ENCODE measurements at places on chromosomes 1 and 21.
A peak's percentile ranks its signal among the peaks of the same experiment; 100 is the strongest.

- H3K4me1 ChIP-seq, result peaks cover 19% of the 10 kb centered on the region
- no peak overlapping the region for H3K27ac ChIP-seq
- no peak overlapping the region for H3K4me3 ChIP-seq
- H3K27me3 ChIP-seq, result no peaks in the 10 kb centered on the region
- no peaks in the 10 kb centered on the region for H3K36me3 ChIP-seq
- DNase-seq, result no peak
Observed at GRCh38 chr1:198167436-198167934, 10.7 kb downstream of the NEK7 start.

DNA sequence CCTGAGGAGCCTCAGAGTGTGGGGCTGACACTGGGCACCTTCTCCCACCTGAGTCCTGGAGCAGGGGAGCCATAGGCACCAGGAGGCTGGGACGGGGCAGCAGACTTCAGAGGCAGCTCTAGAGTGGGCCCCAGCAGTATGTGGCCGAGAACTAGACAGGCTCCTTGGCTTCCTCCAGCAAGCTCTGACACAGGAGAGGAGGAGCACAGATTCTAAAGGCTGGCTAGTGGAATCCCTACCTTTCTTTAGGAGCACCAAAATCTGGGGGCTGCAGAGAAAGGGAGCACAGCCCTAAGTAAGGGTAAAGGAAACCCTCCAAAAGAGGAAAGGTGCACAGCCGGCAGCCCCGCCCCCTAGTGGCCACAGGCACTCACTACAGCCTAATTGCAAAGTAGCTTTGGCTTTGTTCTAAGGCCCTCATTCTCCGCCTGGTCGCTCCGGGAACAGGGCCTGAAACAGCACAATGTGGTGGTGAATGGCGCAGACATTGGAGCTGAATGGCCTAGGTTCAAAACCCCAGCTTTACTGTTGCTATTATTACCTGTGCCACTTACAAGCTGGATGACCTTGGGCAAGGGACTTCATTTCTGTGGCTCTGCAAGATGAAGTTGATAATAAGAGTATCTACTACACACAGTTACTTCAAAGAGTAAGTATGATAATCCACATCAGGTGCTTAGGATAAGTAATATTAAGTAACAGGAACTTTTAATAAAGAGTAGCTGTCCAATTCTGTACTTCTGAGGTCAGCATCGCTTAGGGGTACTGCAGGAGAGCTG, 8.8 kb upstream of the GUCA2A start:
- peaks cover 4% of the 10 kb centered on the region for H3K36me3 ChIP-seq
- H3K27me3 ChIP-seq, result no peaks in the 10 kb centered on the region
- H3K4me1 ChIP-seq, result peaks cover 27% of the 10 kb centered on the region
- no peak overlapping the region for H3K27ac ChIP-seq
- DNase-seq, result peak; percentile 40

DNA sequence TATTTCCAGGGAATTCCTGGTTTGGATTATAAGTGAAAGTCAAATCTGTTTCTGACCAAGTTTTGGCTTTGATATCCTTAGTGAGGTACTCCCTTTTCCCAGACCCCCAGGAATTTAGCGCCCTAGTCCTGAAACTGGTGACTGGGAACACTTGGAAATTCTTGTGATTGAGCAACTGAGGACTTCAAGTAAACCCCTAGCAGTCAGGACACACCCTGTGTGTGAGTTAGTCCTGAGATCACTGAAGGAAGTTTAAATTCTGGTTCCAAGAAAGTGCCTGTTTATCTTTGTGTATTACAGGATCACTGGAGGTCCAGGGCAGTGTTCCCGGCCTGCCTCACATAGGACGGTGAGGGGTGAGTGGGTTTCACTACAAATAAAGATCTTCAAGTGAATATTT, 95.1 kb upstream of the F3 start:
- H3K4me1 ChIP-seq, result peaks cover under 1% of the 10 kb centered on the region
- no peak for DNase-seq
- H3K27ac ChIP-seq, result no peak overlapping the region
- no peaks in the 10 kb centered on the region for H3K36me3 ChIP-seq
- H3K4me3 ChIP-seq, result no peak overlapping the region

DNA sequence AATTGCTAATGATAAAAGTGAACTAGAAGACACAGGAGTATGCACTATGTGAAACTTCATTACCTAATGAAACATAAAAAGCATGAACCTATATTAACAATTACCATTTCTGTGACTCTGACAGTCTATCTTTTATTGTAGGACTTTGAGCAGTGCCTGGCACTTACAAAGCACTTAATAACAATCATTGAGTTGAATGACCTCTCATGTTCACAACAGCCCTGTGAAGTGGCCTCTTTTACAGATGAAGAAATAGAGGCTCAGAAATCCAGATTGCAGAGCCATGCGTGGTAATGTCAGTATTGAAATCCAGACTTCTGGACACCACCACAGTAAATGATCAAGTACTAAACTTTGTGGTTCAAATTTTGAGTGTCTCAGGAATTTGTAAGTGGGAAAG, 326.4 kb downstream of the NTNG1 start:
- peak; percentile 69 for DNase-seq
- H3K4me1 ChIP-seq, result peaks cover 7% of the 10 kb centered on the region
- no peaks in the 10 kb centered on the region for H3K27me3 ChIP-seq
- no peak overlapping the region for H3K4me3 ChIP-seq

DNA sequence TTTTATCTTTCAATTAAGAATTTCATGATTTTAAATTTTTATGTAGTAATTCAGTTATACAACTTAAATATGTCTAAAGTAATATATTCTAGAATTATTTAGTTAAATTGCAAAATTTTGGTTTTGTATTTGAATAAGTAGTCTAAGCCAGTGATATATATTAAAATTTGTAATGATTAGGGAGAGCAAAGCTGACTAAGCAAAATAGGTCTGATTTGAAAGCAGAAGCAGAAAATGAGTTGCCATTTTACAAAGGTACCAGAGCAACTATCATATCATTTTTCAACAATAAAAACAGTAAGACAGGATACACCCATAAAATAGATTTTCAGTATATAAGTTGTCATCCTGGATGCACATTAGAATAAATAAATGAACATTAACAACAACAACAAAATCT, 177.9 kb downstream of the COP1 start:
- H3K27me3 ChIP-seq, result no peaks in the 10 kb centered on the region
- H3K4me1 ChIP-seq, result no peaks in the 10 kb centered on the region
- H3K4me3 ChIP-seq, result no peak overlapping the region
- no peak for DNase-seq
- no peak overlapping the region for H3K27ac ChIP-seq

- peaks cover 16% of the 10 kb centered on the region for H3K27me3 ChIP-seq
- H3K4me3 ChIP-seq, result no peak overlapping the region
- no peaks in the 10 kb centered on the region for H3K36me3 ChIP-seq
- no peak overlapping the region for H3K27ac ChIP-seq
- DNase-seq, result no peak
Observed at GRCh38 chr1:40310983-40311642, 6.0 kb downstream of the COL9A2 start.

- H3K4me1 ChIP-seq, result no peaks in the 10 kb centered on the region
- H3K27me3 ChIP-seq, result no peaks in the 10 kb centered on the region
- DNase-seq, result no peak
- no peak overlapping the region for H3K4me3 ChIP-seq
- no peak overlapping the region for H3K27ac ChIP-seq
Observed at GRCh38 chr1:248625971-248626370, 8.9 kb downstream of the OR2T11 start.

DNA sequence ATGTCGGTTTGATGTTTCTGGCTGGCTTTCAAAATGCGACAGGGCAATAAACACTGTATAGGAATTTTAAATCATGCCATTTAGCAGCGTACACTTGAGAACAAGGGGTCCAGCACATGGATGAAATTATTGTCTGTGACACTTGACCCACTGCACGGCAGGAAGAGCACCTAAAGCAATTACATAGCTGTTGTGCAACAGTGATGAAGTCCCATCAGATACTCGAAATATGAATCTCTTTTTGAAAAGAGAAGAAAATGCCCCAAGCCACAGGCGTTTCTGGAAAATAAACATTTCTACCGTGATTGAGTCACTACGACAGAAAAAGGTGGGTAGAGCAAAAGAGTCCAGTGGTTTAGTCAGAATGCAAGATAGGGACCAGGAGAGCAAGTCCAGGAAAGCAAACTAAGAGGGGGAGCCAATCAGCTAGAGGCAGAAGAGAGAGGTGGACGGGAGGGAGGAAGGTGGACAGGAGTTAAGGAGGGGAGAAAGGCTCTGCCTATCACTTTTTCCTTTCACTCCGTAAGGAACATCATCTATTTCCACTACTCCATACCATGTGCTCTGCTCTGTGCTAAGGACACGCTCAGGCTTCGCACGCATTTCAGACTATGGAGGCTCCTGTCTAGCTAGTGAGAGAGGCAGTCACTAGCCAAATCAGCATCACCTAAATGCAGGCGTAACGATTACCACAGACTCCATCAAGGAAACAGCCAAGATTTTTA, 6.4 kb downstream of the DSCAM start:
- no peak overlapping the region for H3K27ac ChIP-seq
- H3K4me3 ChIP-seq, result no peak overlapping the region
- DNase-seq, result no peak
- H3K36me3 ChIP-seq, result no peaks in the 10 kb centered on the region
- no peaks in the 10 kb centered on the region for H3K4me1 ChIP-seq
- H3K27me3 ChIP-seq, result peaks cover 37% of the 10 kb centered on the region

DNA sequence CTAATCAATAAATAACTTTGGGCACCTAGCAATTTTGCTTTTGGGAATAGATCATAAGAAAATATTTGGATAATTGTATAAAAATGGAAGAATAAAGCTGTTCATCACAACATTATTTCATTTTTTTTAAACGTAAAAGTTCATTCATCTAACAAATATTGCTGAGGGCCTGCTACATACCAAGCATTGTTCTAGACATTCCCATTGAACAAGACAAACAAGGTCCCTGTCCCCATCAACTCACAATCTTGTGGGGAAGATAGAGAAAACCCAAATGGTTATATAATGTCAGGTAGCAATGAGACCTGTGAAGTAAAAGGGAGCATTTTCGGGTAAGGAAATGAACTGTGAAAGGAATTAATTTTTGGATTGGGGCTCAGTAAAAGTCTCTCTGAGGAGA, 54.0 kb upstream of the BEND5 start:
- H3K4me3 ChIP-seq, result no peak overlapping the region
- no peaks in the 10 kb centered on the region for H3K36me3 ChIP-seq
- H3K27me3 ChIP-seq, result peaks cover 6% of the 10 kb centered on the region
- no peaks in the 10 kb centered on the region for H3K4me1 ChIP-seq
- DNase-seq, result no peak
- H3K27ac ChIP-seq, result no peak overlapping the region

- no peaks in the 10 kb centered on the region for H3K4me1 ChIP-seq
- DNase-seq, result peak; percentile 7
- H3K27me3 ChIP-seq, result no peaks in the 10 kb centered on the region
- H3K27ac ChIP-seq, result no peak overlapping the region
- no peak overlapping the region for H3K4me3 ChIP-seq
Observed at GRCh38 chr1:214637722-214638458, 34.9 kb downstream of the CENPF start.

DNA sequence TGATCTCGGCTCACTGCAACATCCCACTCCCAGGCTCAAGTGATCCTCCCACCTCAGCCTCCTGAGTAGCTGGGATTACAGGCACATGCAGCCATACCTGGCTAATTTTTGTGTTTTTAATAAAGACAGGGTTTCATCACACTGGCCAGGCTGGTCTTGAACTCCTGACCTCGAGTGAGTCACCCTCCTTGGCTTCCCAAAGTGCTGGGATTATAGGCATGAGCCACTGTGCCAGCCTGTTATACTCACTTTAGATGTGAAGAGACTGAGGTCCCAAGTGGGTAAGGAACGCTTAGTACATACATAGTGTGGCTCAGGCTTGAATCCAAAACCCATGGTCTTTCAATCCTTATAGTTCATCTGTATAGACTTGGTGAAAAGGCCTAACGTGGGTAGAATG, 63.7 kb upstream of the EPS8L3 start:
- no peaks in the 10 kb centered on the region for H3K27me3 ChIP-seq
- H3K27ac ChIP-seq, result no peak overlapping the region
- peaks cover 3% of the 10 kb centered on the region for H3K4me1 ChIP-seq
- no peaks in the 10 kb centered on the region for H3K36me3 ChIP-seq
- no peak for DNase-seq
- H3K4me3 ChIP-seq, result no peak overlapping the region

GRCh38 chr21:26185021-26185420, 14.5 kb upstream of the APP start:
- no peaks in the 10 kb centered on the region for H3K27me3 ChIP-seq
- H3K27ac ChIP-seq, result no peak overlapping the region
- H3K4me1 ChIP-seq, result no peaks in the 10 kb centered on the region
- no peak overlapping the region for H3K4me3 ChIP-seq
- no peaks in the 10 kb centered on the region for H3K36me3 ChIP-seq

DNA sequence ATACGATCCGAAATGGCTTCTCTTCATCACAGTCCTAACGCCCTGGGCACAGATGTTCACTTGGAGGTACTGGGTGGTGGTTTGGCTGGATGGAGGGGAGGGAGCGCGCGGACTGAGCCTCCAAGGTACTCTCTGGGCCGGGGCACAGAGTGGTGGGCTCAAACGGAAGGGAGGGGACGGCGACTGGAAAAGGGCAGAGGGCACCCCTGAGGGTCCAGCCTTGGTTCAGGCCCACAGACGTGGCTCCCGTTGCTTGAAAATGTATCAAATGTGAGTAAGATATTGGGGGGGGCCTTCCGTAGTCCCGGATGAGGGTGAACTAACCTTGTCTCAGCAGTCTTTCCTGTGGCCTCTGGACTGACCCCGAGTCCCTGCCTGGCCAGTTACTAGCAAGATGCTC, 463 bp downstream of the IL12RB2 start:
- peak overlapping the region; percentile 12 for H3K4me3 ChIP-seq
- H3K36me3 ChIP-seq, result no peaks in the 10 kb centered on the region
- H3K27ac ChIP-seq, result no peak overlapping the region
- H3K27me3 ChIP-seq, result peaks cover 16% of the 10 kb centered on the region

DNA sequence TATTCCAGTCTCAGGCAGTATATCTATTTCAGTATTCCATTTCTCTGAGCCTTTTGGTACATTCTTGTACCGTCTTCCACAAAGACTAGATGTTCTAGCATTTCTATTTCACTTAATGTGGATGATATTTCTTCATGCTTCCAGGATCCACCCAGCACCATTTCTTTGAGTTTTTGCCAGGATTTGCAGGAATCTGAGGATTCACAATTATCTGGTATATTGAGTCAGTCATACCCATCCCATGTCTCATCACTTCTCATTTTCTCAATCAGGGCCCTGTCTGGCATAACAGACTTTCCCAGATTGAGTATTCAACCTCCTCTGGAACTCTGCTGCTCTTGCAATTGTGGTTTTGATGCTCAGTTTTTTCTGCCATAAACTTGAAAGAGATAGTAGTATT, 20.9 kb upstream of the COL11A1 start:
- H3K4me3 ChIP-seq, result no peak overlapping the region
- no peak overlapping the region for H3K27ac ChIP-seq
- H3K27me3 ChIP-seq, result no peaks in the 10 kb centered on the region
- no peaks in the 10 kb centered on the region for H3K4me1 ChIP-seq
- no peak for DNase-seq
